ENCODE measurements at places on chromosomes 11 and 22.
A peak's percentile ranks its signal among the peaks of the same experiment; 100 is the strongest.

DNA sequence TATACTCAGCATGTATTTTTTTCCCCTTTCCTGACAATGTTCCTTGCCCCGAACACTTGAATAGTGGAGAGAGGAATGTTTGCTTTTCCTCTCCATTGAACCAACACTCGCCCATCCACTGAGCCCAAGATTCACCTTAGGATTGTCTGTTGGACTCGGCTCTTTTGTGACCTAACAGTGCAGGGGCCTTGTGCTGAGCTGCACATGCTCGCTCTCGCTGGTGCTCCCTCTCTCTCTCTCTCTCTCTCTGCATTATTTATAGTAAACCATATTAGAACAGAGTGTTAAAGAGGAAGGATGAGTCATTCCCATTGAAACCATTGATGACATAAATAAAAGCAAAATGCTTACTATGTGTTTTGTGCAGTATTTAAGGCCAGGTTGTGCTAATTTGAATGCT is 20.7 kb downstream of the ZBTB16 start:
- DNase-seq: no peak

GRCh38 chr11:36130401-36130800 is 158.8 kb downstream of the COMMD9 start:
- DNase-seq: no peak

- DNase-seq: no peak
These were observed 98.2 kb upstream of the NAV2 start for GRCh38 chr11:19614370-19614940.

- no peak for DNase-seq
These were observed 52.0 kb downstream of the CBL start for GRCh38 chr11:119258180-119258579.

DNA sequence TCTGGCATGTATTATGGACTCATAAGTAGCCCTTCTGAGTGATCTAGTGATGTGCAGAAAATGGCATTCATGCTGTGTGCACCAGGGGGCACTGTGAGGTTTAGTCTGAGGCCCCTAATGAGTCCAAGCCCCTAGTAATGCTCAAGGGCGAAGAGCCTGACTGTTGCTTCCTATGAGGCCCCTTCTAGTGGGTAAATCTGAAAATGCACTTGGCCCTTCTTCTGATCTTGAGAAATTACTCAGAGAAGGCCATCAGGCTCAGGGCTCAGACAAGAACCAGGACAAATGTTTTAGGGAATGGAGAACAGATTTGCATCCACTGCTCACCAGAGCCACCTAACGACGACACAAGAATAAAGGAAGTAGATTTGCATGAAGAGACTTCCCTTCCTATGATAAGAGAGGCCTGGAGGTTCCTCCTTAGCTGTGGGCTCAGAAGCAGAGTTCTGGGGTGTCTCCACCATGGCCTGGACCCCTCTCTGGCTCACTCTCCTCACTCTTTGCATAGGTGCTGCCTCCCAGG is 75.8 kb downstream of the GGTLC2 start:
- DNase-seq: peak; percentile 73

DNA sequence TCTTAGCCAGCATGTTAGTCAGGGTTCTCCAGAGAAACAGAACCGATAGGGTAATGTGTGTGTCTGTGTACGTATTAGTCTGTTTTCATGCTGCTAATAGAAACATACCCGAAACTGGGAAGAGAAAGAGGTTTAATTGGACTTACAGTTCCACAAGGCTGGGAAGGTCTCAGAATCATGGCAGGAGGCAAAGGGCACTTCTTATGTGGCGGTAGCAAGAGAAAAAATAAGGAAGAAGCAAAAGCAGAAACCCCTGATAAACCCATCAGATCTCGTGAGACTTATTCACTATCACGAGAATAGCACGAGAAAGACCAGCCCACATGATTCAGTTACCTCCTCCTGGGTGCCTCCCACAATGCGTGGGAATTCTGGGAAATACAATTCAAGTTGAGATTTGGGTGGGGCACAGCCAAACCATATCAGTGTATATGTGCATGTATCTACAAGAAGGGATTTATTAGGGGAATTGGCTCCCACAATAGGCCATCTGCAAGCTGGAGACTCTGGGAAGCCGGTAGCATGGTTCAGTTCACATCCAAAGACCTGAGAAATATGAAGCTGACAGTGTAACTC is 173.7 kb upstream of the NECTIN1 start:
- DNase-seq: no peak

- DNase-seq: no peak
These were observed 4.9 kb downstream of the TSKU start for GRCh38 chr11:76787911-76788596.

DNA sequence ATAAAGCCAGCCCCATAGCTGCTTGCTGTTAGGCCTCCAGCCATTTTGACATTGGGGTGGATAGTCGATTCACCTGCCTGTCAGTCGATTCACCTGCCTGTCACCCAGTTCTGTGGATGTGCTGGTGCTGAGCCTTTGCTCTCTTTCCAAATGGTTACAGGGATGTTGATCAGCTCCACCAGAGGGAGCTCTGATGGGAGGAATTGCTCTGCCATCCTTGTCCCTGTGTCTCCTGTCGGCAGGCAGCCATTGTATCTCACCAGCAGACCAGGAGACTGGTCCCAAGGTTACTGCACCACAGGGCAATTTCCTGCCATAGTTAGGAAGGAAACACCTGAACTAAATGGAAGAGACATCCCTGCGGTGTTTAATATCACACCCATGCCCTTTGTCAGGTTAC is 6.1 kb downstream of the MPEG1 start:
- DNase-seq: peak; percentile 62

GRCh38 chr22:43488031-43488866 is 76.4 kb downstream of the MPPED1 start:
- no peak for DNase-seq

All from glutamatergic neuron (in vitro differentiated cells).